NCI-H1092 treated with DMSO at 0.1 percent for 48 hours (cell line): ENCODE measurements at places on chromosomes 2 and 18.

DNA sequence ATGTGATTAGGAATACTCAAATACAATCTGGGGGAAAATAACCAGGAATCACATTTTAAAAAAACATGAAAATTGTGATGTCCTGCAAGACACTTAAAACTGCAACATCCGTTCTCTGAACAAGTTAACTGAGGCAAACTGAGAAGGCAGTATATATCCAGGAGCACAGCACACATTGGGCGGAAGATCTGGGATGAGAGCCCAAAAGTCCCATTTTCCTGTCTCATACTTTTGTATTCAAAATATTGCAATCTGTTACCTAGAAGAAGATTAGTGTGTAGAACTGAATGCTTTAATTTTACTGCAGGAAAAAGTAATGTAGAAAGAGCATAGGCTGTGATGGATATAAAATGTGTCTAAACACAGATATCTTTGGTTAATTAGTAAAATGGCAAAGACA, 276.8 kb upstream of the FANCL start:
- DNase-seq = no peak

DNA sequence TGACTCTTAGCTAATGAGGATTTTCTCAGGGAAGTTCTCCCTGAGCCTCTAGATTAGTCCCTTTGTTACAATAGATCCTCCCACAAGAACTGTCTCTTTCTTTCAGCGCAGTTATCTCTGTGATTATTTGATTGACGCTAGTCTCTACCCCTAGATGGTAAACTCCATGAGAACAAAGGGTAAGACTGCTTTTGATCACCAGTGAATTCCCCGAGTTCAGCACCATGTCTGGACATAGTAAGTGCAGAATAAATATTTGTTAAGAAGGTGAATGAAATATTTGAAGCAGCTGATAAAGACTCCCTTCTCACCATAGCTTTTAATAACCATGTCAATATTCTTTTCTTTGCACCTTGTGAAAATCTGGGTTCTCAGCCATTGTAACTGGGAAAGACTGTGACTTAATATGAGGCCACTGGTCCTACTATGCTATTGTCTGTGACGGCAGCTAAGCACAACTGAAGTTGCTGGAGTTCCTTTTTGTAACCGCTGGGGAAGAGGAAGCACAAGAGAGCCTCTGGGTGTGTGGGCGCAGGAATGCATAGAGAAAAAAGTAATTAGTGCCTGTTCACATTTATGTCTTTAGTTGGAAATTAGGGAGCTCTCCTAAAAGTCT, 214.7 kb downstream of the TGIF1 start:
- DNase-seq = no peak

GRCh38 chr2:100612388-100613000, 49.7 kb downstream of the PDCL3 start:
- no peak for DNase-seq

DNA sequence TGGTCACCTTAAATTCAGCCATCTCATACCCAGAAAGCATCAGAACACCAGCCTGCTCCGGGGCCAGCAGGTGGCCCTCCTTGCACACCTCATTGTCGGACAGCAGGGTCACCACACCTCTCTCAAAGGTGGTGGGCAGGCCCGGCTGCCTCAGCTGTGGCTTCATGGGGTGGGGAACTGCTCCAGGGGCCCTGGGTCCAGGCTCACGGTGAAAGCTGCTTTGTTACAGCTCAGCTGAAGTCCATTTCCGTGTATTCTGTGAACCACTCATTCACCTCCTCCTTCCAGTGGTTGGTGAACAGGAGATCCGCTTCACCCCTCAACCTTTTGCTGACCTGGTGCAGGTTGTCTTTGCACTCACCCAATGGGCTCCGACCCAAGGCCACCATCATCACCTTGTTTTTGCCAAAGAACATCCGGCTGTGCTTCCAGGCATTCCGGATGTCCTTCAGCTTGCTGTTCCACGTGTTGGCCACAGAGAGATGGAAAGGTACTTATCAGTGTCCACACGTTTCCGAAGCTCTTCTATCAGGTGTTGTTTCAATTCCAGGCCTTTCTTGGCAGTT, 78.6 kb upstream of the LDLRAD4 start:
- no peak for DNase-seq

GRCh38 chr2:74147727-74148456, at the start of gene BOLA3:
Gene BOLA3 (minus strand): TSS chr2:74147912. CDS start chr2:74147874, 38 bp downstream.
- peak; percentile 73 for DNase-seq

- no peak for DNase-seq
These were observed 2.1 kb downstream of the CTDP1 start for GRCh38 chr18:79681484-79682387.
